Ecto neural progenitor cell (in vitro differentiated cells): ENCODE measurements at places on chromosomes 16 and 17.

DNA sequence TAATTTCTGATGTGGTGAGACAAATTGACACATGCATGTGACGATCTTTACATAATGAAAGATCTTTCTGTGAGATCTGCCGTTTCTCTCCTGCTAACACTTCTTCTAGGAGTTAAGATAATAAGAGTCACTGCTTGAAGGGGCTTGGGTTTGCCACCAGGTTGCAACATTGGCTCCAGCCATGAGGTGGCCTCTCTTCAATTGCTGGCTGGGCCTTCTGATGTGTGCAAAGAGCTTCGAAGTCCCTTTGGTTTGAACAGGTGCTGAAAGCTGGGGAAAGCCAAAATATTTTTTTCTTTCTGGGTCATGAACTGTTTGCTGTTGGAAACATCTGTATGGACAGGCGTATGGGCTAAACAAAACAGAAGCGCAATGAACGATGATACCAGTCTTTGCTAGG lies 204.1 kb upstream of the SALL1 start:
- DNase-seq = no peak

DNA sequence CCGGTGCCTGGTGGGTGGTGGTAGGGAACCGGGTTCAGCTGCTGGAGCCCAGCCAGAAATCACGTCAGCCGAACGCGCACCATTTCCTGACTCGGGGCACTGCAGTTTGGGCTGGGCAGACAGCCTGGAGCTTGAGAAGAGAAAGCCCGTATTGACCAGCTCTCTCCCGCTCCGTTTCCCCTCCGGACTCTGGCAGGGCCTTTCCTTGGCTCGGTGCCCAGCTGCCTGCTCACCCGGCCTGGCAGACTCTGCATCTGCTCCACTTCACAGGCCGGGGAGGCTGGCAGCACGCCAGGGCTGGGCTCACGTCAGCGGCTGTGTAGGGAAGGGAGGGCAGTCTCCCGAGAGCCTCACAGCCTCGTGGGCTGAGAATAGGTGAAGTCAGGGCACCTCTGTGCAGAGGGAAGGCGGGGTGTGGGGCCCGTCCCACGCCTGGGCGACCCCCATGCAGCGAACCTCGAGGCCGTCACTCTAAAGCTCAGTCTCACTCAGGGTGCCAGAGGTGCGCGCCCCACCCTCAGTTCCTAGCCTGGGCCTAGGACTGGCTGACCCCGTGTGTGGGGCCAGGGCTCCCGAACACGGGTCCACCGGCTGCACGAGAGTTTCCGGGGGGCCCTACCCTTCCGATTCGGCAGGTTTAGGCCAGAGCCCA lies 59.1 kb downstream of the OR1D5 start:
- no peak for DNase-seq

DNA sequence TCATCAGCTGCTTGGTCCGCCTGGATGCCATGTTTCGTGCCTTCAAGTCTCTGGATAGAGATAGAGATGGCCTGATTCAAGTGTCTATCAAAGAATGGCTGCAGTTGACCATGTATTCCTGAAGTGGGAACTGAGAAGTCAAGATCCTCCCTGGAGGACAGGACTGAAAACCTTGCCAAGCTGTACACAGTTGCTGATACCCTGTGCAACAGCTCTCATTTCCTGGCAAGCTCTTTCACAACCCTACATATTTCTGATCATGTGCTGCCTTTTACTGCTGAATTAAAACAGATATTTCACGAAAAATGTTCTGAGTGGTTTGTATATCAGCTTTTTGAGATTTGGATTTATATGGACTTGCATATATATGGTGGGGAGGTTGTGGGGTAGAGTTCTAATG lies 898 bp downstream of the CAPNS2 start:
- DNase-seq = no peak

GRCh38 chr17:6660101-6660500 lies 8.5 kb downstream of the C17orf100 start:
- DNase-seq = no peak

DNA sequence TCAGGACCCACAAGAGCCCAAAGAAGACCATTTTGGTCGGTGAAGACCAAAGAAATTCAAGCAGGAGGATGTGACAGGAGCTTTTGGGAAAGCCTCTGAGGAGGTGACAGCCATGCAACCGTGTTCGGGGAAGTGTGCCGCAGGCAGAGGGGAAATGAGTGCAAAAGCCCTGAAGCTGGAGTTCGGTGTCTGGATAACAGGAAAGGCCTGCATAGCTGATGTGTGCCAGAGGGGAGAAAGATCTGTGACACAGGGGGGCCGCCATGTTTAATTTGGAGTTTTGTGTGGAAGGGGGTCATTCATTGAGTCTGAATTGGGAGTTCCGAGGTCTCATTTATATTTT lies 870 bp upstream of the ZC3H7A start:
- peak; percentile 52 for DNase-seq

GRCh38 chr17:28433721-28434120 lies 27.7 kb upstream of the SLC46A1 start:
- DNase-seq = no peak

GRCh38 chr17:76973040-76973439 lies 104.8 kb downstream of the MGAT5B start:
- DNase-seq = no peak

GRCh38 chr17:33091271-33091670 lies 99.6 kb downstream of the SPACA3 start:
- no peak for DNase-seq

DNA sequence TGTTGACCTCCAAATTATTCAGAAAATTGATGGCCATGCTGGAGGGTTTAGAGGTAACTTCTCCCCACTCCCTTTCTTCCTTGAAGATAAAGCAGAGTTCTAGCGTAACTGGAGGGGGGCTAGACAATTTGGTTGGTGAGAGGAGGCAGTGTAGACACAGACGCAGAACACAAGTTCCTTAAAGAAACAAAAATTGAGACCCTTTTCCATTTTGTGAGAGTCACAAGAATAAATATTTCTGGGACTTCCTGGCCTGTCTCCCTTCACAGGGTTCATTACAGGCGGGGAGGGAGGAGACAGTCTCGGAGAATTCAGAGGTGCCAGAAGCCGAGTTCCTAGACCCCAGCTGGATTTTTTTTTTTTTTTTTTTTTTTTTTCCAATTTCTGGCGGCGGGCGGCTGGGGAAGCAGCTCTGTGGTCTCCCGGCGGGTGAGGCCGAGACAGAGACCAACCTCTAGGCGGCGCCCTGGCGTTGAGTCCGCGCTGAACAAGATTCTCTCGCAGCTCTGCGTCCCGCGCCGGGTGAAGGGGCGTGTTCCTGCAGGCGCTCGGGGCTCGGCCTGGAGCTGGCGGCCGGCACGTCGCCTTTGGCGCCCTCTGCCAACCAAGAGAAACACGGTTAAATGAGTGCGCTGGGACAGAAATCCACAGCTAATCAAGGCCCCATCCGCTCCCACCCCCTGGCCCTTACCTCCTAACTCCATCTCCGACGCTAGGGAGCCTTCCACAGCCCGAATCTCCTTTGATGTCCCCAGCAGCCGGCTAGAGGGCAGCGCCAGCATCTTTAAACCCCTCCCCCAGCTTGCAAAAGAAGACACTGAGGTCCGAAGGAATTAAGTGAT lies 10.2 kb upstream of the HOXB9 start:
- DNase-seq = peak; percentile 99

- DNase-seq = no peak
Measured at GRCh38 chr16:88394426-88394825, 11.7 kb downstream of the ZNF469 start.

- no peak for DNase-seq
Measured at GRCh38 chr17:15947271-15947670, 2.3 kb downstream of the ADORA2B start.

DNA sequence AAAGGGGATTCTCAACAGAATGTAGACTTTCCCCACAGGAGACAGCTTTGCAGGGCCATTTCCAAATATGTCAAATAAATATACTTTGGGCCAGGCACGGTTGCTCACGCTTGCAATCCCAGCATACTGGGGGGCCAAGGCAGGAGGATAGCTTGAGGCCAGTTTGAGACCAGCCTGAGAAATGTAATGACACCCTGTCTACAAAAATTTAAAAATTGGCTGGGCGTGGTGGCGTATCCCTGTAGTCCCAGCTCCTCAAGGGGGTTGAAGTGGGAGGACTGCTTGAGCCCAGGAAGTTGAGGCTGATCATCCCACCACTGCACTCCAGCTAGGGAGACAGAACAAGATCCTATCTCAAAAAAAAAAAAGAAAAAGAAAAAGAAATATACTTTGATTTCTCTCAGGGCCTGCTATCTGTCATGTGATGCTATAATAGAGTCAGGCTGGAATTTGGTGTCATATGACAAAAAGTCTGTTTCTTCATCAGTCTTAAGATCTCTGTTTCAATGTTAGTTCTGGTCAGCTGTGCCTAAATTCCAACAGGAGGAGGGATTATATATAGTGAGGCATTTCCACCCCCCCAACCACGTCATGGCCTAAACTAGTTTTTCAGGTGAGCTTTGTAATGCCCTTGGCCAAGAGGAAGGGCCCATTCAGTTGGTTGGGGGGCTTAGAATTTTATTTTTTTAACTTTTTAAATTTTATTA lies 4.3 kb upstream of the ZDHHC7 start:
- DNase-seq = no peak

GRCh38 chr17:70544317-70544716 lies 375.0 kb downstream of the KCNJ2 start:
- DNase-seq = no peak

GRCh38 chr17:67613961-67614360 lies 103.8 kb upstream of the NOL11 start:
- no peak for DNase-seq

- no peak for DNase-seq
Measured at GRCh38 chr17:676060-676700, 38.5 kb downstream of the VPS53 start.

GRCh38 chr17:40303708-40304551 lies 5.0 kb upstream of the RARA start:
- DNase-seq = no peak

DNA sequence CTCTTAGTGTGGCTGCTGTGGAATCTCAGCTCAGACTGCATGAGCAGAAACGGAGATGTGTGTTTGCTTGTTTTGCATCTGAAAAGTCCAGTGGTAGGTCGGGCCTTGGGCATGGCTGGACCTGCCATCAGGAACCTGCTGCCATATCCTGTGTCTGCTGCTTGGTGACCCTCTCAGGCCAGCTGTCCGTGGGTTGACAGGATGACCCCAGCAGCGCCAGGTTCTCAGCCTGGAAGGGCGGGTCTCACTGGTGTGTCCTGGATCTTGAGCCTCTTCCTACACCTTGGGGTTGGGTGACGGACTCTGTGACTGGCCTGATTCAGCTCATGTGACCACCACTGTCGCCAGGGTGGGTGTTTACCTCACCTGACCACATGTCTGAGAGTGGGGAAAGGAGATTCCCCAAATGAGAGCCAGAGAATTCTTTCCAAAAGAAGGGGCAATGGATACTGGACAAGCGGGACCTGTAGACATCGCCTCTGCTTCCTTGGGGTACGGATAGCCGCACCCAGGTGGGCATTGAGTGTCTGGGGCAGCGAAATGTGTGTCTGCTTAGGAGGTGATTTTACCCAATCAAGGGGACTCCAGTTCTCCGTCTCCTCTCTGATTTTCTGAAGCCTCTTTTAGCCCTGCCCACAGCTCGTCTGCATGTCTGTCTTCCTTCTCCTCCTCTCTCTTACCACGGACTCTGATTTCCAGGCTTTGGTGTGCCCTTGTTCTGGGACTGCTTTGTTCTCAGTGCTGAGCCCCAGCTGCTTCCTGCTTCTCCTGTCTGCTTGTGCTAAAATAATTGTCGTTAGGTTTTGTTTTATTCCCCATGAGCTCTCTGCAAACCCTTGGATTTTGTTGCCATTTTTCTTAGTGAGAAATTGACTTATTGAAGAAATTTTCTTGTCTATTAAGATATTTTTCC lies 399.7 kb downstream of the CPPED1 start:
- no peak for DNase-seq

DNA sequence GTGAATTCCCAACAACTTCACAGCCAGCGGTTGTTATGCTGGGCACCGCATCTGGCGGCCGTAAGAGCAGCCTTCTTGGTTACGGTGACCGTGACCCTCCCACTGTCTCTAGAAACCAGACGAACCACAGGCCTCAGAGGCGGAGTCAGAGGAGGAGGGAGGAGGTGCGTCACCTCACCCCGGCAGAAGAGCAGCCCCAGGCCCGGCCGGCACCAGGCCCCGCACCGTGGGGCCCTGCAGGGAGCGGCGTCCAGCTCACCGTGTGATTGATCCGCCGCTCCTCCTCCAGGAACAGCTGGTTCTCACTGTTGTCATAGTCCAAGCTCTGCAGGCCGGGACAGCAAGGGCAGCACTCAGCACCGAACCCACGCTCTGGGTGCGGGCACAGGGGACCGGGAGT lies 13.7 kb downstream of the CLCN7 start:
- DNase-seq = no peak

GRCh38 chr16:56683424-56684172 lies 1.3 kb downstream of the MT1X start:
- no peak for DNase-seq

DNA sequence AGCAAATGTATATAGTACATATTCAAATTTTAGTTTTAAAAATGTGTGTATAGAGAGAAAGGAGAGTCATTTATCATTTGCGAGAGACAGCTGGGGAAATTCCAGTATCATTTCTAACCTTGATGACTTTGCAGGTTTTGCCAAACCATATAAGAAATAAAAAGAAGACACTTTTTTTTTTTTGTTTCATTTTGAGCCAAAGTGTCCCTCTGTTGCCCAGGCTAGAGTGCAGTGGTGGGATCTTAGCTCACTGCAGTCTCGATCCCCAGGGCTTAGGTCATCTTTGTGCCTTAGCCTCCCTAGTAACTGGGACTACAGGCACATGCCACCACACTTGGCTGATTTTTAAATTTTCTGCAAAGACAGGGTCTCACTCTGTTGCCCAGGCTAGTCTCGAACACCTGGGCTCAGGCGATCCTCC lies 38.4 kb upstream of the VWA3A start:
- DNase-seq = no peak
